ENCODE measurements at places on chromosomes 6 and 20. TPM values are rescaled to one million over a fixed set of nuclear protein-coding genes. Genes with fewer than 3 reads are reported as not detected.

The TREML2 gene
- 0.08 TPM for total RNA-seq

The PTCHD4 gene
- total RNA-seq = 2.0 TPM

The GFRA4 gene
- total RNA-seq = not detected

The GPX5 gene
- not detected for total RNA-seq

The MAN1A1 gene
- total RNA-seq = 13.9 TPM

The CST9L gene
- not detected for total RNA-seq

The SRF gene
- total RNA-seq = 21.0 TPM

The UST gene
- total RNA-seq = 4.3 TPM

The OR2H1 gene
- total RNA-seq = not detected

The KLC4 gene
- 11.6 TPM for total RNA-seq

The PRL gene
- not detected for total RNA-seq

The NHSL1 gene
- 15.2 TPM for total RNA-seq
